Glomerular endothelial cell (primary cell): ENCODE measurements at places on chromosomes 11 and 22. TPM values are rescaled to one million over a fixed set of nuclear protein-coding genes. Genes with fewer than 3 reads are reported as not detected.

MMP8 gene
- not detected in 2 replicates for total RNA-seq

SGSM1 gene
- total RNA-seq: 0.18 TPM in 1 of 2 replicates, not detected in the other

TBX10 gene
- total RNA-seq: not detected in 2 replicates

SPON1 gene
- 0.47 and 17.1 TPM in 2 replicates for total RNA-seq

ZNF280B gene
- 2.5 TPM in 2 replicates for total RNA-seq
